ENCODE measurements at places on chromosomes 2 and 18.
A peak's percentile ranks its signal among the peaks of the same experiment; 100 is the strongest.

GRCh38 chr2:229620759-229621158 lies 93.6 kb downstream of the DNER start:
- no peak for DNase-seq

- no peak for DNase-seq
Measured at GRCh38 chr2:182906454-182906853, 40.0 kb upstream of the FRZB start.

DNA sequence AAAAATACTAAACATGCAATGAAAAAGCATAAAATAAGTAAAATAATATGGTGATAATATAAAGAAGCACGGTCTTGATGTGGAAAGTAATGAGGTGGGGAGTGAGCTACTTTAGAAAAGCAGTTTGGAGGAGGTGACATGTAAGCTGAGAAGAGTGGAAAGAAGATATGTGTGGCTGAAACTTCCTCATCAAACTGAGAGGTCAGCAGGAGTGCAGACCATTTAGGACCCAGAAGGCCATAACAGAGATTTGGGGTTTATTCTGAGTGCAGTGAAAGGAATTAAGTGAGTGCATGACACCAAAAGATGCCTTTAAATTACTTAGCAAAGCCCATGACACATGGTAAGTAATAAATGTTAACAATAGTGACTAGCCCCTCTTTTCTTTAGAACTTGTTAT lies 24.4 kb upstream of the TMEM182 start:
- DNase-seq, result no peak

- DNase-seq, result no peak
Measured at GRCh38 chr2:98948956-98949739, 13.1 kb upstream of the CRACDL start.

DNA sequence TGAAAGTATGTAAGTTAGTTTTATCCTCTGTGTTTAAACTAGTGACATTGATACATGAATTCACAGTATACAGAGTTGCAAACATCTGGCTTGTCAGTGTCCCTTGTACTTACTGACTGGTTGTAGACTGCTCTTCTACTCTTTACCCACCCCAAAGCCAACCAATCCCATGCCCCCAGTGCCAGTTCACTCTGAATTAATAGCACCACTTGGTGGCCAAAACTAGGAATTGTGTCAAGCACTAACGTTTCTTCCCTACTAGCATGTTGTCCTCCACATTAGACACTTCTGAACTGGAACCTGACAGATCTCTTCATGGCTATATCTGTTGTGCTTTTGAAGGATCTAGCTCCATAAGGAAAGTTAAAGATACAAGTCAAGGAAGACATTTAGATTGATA lies 27.2 kb upstream of the OTX1 start:
- DNase-seq, result no peak

DNA sequence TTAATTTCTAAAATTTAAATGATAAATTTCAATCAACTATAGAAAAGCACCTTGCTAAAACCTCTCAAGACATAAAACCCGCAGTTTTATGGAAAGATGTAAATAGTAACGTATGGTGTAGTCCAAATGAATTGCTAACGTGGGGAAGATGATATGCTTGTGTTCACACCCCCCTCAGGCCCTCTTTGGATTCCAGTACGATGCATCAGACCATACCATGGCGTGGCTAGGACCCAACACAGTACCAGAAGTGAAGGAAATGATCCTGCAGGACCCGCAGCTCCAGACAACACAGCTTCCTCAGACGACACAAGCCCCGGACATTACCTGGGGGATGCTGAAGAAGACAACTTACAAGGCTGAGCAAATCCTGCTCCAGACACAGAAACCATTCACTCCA lies 60.1 kb upstream of the DYSF start:
- no peak for DNase-seq

DNA sequence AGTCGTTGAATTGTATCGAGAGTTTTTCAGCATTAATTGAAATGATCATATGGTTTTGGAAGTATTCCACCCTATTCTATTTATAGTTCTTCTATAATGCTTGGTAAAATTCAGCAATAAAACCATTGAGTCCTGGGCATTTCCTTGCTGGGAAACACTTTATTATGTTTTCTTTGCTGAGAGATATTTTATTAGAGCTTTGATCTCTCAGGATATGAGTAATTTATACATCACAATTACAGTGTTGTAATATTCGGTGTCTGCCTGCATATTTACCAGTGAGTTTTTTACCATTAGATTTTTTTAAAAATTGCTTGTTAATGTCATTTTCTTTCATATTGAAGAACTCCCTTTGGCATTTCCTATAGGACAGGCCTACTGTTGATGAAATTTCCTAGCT lies 402.7 kb upstream of the FSIP2 start:
- no peak for DNase-seq

DNA sequence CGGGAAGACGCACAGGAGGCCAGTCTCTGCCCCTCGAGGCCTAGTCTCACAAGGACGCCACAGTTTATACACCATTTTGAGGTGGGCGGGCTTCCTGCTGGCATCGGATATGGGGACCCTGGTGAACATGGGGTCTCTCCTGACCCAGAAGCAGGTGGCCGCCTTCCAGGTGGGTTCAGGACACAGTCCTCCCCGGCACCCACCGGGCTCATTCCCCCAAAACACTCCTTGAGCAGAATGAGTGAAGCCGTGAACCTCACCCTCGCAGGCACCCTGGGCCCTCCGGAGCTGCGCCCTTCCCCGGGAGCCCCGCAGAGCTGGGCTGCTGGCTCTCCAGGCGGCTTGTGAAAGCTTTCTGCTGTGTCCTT lies 6.5 kb downstream of the NFATC1 start:
- DNase-seq, result no peak

DNA sequence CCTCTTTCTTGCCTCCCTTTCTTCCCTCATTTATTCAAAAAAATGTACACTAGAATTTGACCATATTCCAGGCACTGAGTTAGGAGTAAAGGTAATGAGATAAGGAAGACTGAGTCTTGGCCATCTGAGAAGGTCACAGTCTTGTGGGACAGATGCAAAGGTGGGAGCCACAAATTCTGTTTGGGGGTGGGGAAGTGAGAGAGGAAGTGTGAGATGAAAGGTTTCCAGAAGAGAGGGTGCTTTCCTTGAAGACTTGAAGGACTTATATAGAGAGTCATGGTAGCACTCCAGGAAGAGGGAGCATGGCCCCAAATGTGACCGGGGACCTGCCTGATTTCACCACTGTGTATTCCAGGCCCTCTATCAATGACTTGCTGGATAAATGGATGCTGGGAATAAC lies 320.6 kb downstream of the LPIN1 start:
- DNase-seq, result no peak

GRCh38 chr2:219178377-219179175 lies 501 bp downstream of the RETREG2 start:
- peak; percentile 53 for DNase-seq

DNA sequence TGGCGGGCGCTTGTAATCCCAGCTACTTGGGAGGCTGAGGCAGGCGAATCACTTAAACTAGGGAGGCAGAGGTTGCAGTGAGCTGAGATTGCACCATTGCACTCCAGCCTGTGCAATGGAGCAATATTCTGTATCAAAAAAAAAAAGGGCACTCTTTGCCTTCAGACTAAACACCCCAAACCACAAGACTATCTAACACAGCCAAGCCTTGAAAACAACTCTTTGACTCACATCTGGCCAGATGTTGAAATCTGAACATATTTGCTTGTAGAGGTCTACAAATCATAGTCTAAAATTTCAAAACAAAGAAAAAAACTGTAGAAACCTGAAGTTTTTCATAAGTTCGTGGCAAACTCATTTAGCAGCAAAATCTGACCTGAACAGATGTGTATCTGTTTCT lies 94.9 kb downstream of the FAM161A start:
- DNase-seq, result no peak

GRCh38 chr2:156322686-156323231 lies 9.8 kb downstream of the NR4A2 start:
- no peak for DNase-seq

GRCh38 chr2:177989029-177989885 lies 83.3 kb downstream of the PDE11A start:
- DNase-seq, result no peak

DNA sequence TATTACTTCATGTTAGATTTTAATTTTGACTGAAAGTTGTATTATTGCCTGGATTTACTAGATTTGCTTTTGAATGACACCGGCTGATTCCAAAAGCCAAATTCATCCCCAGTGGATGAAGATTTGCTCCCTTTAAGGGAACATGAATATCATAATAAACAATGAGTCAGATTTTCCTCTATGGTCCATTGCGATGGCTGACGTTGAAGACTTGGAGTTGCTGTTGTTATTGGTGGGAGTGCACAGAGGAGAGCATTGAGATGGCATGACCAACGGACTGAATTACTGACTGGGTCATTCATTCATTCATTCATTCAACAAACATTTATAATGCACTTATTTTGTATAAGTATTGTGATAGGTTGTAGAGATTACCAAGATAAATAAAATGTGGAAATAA lies 33.4 kb upstream of the LYPD1 start:
- no peak for DNase-seq

GRCh38 chr2:192025637-192026036 lies 169.1 kb downstream of the TMEFF2 start:
- no peak for DNase-seq

DNA sequence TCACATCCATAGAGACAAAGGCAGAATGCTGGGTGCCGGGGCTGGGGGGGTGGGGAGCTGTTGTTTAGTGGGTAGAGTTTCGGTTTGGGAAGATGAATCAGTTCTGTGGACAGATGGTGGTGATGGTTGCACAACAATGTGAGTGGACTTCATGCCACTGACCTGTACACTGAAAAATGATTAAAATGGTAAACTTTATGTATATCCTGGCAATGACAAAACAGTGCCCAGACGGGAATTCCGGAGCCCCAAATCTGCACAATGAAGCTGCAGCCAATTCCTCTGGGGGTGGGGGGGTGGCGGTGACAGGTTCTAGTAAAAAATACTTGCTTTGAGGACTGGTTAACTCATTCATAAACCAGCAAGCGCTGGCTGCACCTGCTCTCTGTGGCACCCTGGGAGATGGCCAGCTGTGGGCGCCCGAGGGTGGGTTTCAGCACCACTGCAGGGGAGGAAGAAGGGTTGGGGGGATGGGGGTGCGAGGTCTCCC lies 81.8 kb upstream of the HPCAL1 start:
- DNase-seq, result no peak

DNA sequence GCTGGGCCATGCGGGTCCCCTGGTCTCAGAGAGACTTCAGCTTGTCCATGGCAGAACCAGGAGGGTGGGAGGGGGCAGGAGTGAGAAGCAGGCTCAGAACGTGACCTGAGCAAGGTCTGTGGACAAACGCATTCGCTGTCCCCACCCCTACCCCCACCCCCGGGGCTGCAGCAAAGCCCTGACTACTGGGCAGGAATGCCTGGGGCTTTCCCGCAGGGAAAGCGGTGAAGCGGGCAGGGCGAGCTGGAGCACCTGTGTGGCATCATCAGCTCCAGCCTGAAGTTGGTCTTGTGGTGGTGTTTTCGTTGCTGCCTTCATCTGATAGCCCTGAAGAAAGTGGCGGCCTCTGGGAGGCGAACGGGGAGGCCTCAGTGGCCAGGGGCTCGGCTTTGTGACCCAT lies 26.1 kb upstream of the ALKAL2 start:
- DNase-seq, result no peak

GRCh38 chr2:235201756-235202155 lies 249.9 kb downstream of the SH3BP4 start:
- DNase-seq, result no peak

DNA sequence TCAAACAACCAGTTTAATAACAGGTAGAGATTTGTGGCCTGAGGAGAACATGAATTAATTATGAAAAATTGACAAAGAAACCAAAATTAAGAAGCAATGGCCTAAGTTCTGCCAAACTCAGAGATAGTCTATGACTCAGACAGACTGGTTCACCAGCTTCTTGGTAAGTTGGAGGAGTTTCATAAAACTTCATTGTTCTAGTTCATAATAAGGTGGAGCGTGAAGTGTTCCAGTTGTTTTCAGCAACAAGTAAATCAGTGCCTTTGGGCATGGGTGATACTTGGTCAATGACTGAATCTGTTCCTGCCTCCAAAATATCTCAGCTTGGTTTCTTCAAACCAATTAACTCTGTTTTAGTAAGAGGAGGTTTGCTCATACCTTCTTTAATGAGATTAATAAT lies 40.0 kb downstream of the SLC40A1 start:
- DNase-seq, result no peak

GRCh38 chr2:119940856-119941255 lies 72.0 kb upstream of the EPB41L5 start:
- DNase-seq, result no peak

- DNase-seq, result no peak
Measured at GRCh38 chr2:237309416-237309815, 104.5 kb downstream of the COL6A3 start.

GRCh38 chr18:75503615-75504014 lies 76.1 kb upstream of the SMIM21 start:
- DNase-seq, result no peak

- no peak for DNase-seq
Measured at GRCh38 chr18:23442958-23443357, 10.1 kb upstream of the RIOK3 start.

DNA sequence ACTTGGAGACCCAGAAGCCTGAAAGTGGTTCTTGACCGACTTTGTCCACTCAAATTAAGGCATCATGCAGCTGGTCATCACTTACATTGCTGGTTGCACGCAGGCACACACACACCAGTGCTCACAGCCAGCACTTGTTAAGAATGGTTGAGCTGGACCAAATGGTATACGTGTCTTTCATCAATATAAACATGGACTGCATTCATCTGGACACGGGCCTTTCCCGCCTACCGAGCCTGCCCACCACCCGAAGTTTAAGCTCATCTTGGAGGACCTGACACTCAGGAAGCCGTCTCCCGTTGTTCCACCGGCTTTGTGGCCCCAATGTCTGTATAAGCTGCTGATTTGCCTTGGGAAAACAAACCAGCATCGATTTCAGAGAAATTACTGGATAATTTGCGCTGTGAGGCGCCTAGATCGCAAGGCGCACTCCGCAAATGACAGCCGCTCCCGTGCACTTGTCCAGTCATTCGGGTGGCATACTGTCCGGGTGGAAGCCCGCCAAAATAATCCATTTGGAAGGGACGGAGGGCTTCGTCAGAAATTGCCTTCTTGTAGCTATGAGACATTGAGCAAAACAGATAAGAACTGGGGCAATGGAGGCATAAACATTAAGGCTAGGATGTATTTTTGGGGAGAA lies 40.1 kb upstream of the AKAIN1 start:
- DNase-seq, result no peak

DNA sequence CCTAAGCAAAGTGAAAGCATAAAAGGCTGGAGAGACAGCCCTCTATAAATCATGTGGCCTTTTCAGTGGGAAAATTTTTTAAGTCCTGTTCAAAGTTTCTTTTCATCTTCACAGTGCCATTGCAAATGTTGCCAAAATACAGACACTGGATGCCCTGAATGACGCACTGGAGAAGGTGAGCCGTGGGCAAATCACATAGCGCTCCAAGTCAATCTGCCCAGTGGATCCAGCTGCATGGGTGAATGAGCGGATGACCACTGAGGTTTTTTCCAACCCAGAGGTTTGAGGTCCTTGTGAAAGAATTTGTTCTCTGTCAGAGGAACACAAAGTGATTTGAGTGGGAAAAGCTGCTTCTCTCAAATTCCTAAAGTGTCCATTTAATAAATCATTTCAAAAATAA lies 11.8 kb downstream of the DAPL1 start:
- no peak for DNase-seq

All from tibial artery (tissue), 4 donors.